Neuronal stem cell (in vitro differentiated cells): ENCODE measurements at places on chromosomes 5 and 9.

DNA sequence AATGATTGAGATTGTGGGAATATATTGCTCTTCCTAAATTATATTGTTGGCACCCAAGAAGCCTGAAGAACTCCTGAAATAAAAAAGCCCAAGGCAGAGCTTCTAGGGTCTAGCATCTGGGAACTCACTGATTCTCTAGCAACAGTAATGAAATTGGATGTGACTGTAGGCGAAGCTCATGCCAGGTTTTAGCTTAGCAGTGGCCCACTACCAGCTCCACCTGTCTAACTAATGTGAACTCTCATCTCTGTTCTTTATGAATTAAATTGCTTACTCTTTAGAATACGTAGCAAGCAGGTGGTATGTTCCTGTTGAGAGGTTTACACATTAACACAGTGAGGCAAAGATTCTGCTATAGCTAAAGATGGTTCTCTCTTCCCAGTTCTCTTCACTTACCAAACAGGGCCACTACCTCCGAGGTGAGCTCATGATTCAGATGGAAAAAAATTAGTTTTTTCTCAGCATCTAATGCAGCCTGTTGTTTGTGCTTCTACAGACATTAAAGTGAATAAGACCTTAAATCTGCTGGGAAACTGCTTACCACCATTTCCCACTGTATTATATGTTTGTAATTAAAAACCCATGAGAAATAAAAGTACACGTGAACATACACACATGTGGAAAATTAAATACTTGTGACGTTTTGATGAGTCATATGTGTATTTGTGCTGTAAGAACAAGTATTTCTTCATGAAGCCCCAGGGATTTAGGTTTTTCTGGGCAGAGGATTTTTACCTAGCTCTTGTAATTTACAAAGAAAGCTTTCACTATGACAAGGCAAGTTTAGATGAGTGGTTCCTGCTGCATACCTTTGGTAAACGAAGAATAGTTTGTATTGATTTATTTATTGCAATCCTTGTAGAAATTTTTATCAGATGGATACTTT lies 360.1 kb downstream of the KDM4C start:
- no peak overlapping the region for H3K27ac ChIP-seq
- no peaks in the 10 kb centered on the region for H3K4me1 ChIP-seq
- no peak for DNase-seq
- H3K36me3 ChIP-seq = no peaks in the 10 kb centered on the region

DNA sequence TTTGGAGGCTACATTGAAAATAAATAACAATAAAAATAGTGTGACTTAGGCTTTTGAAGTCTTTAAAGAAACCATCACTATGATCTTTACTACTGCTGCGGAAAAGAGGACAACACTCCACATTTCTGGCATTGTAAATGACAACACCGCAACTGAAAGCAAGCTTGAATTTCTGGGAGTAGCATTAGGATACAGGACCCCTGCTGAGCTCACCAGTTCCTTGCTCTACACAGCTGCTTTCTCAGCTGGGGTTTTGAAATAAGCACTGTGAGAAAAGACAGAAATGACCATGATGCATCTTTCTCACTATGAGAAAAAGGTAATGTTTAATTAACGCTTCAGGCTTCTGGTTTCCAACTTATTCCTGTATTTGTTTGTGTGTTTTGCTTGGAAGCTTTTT lies 168.0 kb downstream of the TAF11L14 start:
- peak overlapping the region; percentile 39 for H3K27ac ChIP-seq
- peaks cover 3% of the 10 kb centered on the region for H3K4me1 ChIP-seq
- no peak overlapping the region for H3K4me3 ChIP-seq
- no peaks in the 10 kb centered on the region for H3K27me3 ChIP-seq
- H3K36me3 ChIP-seq = no peaks in the 10 kb centered on the region

DNA sequence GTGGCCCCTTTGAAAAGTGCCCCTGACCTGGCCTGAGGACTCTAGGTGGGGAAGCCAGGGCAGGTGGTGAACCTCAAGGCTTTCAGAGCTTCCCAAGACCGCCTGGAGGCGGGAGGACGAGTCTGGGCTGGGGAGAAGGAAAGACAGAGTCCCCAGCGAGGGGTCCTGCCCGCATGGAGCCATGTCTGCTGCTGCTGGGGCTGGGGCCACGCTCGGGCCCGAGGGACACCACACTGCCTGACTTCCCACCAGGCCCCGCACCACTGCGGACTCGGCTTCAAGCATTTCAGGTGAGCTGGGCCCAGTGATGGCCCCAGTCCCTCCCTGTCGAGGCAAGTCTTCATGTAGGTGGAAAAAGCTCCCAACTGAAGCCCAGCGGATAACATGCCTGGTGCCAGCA lies 62.1 kb upstream of the SARDH start:
- H3K4me1 ChIP-seq = peaks cover 9% of the 10 kb centered on the region
- no peaks in the 10 kb centered on the region for H3K27me3 ChIP-seq

DNA sequence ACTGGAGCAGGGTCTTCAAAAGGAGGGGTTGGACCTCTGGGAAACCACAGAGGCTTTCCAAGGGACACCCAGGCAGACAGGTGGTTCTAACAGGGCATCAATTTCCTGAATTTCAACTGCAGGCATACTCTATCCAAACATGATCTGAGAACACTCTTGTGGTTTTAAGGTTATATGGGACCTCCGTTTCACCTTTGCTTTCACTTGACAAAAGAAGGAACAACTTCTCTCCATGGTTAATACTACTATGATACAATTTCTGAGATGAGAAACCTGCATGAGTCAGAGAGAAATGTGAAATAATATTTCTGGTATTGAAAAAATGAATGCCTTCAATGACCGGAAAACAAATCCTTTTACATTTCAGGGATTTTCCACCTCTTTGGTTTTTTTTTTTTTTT lies 28.0 kb upstream of the ERAP1 start:
- no peaks in the 10 kb centered on the region for H3K36me3 ChIP-seq
- no peaks in the 10 kb centered on the region for H3K4me1 ChIP-seq
- no peak overlapping the region for H3K27ac ChIP-seq
- H3K27me3 ChIP-seq = no peaks in the 10 kb centered on the region

DNA sequence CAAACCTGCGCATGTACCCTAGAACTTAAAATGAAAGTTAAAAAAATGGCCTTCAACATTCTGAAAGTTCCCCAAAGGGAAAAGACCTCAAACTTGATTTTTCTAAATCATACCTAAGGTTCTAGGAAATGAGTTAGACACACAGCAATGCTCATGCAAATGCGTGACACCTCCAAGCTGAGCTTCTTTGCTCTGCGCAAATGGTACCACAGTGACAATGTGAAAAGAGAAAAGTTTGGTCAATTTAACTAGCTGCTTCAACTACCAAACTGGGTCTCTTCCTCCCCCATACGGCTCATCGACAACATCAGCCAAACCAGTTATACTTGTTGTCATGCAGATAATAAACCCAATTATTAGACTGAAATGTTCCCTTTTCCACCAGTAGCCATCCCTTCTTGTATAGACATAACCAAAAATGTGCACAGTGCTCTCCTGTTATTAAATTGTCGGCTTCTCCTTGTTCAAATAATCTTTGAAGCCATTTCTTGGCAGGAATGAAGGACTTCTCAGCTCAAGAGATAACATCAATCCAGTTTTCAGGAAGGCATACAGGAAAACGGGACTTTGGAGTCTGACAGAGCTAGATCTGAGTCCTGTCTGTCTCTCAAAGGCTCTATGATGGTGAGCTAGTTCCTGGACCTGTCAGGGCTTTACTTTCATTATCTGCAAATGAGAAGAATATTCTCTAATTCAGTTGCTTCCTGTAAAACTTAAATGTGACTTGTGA lies 185.6 kb upstream of the NR3C1 start:
- H3K4me3 ChIP-seq = no peak overlapping the region
- no peak overlapping the region for H3K27ac ChIP-seq
- no peak for DNase-seq
- no peaks in the 10 kb centered on the region for H3K4me1 ChIP-seq
- no peaks in the 10 kb centered on the region for H3K27me3 ChIP-seq
